ENCODE measurements at places on chromosomes 3 and 15.

DNA sequence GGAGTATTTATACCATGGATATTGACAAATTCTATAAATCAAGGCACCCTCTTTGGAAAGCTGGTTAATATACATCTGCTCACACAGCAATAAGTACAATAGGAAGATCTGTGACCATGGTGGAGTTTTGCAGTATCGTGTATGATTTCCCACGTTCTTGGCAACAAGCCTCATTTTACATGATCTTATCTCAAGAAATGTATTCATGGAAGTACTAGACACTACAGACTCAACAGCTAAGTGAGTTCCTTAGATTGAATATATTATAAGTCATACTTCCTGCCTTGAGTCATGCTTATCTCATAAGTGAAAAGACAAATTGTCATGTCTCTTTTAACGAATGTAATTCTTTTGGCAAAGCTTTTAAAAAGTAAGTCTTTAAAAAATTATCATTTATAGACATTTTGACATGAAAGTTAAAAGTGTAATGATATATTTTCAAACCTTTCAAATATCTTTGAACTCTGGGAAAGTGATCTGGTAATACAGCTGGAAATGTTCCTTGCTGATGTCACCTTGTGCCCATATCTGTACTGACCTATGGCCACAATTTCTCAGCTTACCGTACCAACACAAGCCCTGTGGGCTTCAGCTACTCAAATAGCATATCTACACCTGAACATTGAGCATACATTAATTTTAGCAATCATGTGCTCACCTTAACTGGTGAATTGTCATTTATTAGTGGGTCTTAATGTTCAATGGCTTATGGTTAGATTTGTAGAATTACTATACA is 130.3 kb upstream of the TMC3 start:
- no peak for DNase-seq

DNA sequence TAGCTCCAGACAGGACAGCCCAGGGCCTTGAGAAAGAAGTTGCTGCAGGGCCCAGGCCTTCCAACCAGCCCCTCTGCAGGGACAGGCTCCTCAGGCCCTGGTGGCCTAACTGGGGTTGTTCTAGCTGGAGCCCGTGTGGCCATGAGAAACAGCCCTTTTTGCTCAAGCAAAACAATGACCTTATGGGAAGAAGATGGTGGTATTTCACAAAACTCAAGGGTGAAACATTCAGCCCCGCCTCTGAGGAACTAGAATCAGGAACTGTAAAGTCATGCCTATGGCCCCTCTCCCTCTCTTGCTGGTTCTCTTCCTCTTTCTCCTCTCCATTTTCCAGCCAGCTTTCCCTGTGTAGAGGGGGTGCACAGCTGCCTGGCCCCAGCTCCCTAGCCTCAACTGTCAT is 273.3 kb downstream of the RPLP1 start:
- DNase-seq = no peak

- DNase-seq = no peak
These were observed 15.3 kb downstream of the APBA2 start for GRCh38 chr15:28900892-28901586.

DNA sequence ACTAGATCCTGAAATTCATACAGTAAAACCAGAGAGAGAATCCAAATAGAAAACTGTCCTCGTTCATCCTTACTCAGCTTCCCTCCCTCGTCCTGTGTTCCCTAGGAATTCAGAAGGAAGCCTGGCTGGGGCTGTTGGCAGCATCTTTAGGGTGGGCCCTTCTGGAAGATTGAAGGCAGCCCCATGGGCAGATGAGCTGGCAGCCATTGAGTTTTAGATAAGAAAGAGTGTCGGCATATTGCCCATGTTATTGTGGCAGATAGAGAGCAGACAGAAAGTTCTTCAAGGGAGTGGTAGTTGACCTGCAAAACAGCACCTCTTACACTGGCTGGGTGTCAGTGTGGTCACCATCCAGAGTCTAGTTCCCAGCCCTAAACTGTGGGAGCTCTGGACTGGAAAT is 23.5 kb downstream of the TMOD2 start:
- DNase-seq = no peak

DNA sequence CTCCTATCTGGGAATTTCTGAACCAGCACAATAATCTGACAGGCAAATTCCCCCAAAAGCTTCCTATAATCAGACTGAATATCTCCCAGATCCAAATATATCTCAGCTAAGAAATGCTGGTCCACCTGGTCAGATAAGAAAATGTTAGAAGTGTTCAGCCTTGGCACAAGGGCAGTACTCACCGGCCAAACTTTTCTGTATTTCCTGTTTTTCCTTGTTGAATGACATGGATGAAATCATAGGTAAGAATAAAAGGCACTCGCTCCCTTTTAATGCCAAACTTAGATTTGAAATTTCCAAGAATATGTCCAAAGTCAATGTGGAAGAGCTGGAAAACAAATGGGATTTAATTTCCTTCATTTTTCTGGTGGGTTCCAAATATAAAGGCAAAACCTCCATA is 48.9 kb downstream of the FAIM start:
- DNase-seq = no peak

- DNase-seq = no peak
These were observed 45.0 kb upstream of the SPRED1 start for GRCh38 chr15:38207621-38208020.

DNA sequence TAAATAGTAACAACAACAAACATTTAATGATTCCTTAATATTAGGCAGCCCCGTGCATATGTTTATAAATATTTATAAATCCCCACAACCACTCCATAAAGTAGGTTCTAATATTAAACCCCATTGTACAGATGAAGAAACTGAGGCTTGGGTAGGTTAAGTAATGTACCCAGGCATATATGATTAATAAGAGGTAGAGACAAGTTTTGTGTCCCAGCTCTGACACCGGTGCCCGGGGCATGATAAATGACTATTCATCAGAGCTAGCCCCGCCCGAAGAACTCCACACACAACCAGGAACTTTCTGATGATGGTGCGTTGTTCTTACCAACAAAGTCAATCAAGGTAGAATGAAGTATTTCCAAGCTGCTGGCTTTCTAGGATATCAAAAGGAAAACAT is 19.4 kb downstream of the CDCP1 start:
- no peak for DNase-seq

- DNase-seq = no peak
These were observed 108.5 kb downstream of the TNIK start for GRCh38 chr3:171351676-171352075.

DNA sequence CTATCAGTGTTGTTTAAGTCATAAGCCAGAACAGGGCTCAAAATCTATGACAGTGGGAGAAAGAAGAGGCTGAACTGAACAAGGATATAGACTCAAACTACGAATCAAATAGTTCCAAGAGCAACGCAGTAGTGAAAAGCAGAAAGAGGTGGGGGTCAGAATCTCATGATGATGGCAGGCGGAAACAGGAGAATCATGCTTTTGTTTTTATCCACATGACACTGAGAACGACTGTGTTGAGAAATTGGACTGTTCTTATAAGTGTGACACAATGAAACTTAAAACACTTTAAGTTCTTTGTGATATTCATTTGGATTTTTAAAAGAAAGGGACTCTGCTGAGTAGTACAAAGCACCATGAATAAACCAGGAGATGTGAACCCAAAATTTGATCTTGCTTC is 309.4 kb downstream of the ULK4 start:
- DNase-seq = no peak

- DNase-seq = no peak
These were observed 23.1 kb downstream of the BHLHE40 start for GRCh38 chr3:5002174-5002870.
